Motor neuron (in vitro differentiated cells): ENCODE measurements at places on chromosomes 6 and 20. TPM values are rescaled to one million over a fixed set of nuclear protein-coding genes. Genes with fewer than 3 reads are reported as not detected.

HEY2 gene
- total RNA-seq = 5.7 and 6.7 TPM in 2 replicates

RIPOR2 gene
- total RNA-seq = 7.8 and 8.0 TPM in 2 replicates

FAM50B gene
- total RNA-seq = 7.5 and 8.1 TPM in 2 replicates

CNR1 gene
- 127 and 130 TPM in 2 replicates for total RNA-seq

EFCAB8 gene
- total RNA-seq = 0.05 and 0.14 TPM in 2 replicates

BYSL gene
- total RNA-seq = 9.1 and 9.4 TPM in 2 replicates

SIRPG gene
- total RNA-seq = not detected in 2 replicates

SGK2 gene
- 0.72 and 2.0 TPM in 2 replicates for total RNA-seq

XKR7 gene
- 13.5 and 15.0 TPM in 2 replicates for total RNA-seq

LRRN4 gene
- total RNA-seq = 0.22 and 0.25 TPM in 2 replicates

PI3 gene
- 244 and 312 TPM in 2 replicates for total RNA-seq

CNKSR3 gene
- 2.0 and 2.1 TPM in 2 replicates for total RNA-seq

TUBB2B gene
- total RNA-seq = 724 and 926 TPM in 2 replicates

CFB gene
- 2.5 and 4.6 TPM in 2 replicates for total RNA-seq

TBXT gene
- not detected in 2 replicates for total RNA-seq

BTN1A1 gene
- total RNA-seq = 0.22 and 0.62 TPM in 2 replicates

TNF gene
- total RNA-seq = not detected in 2 replicates

STX11 gene
- 0.13 and 0.18 TPM in 2 replicates for total RNA-seq

EPHA7 gene
- 20.4 and 22.7 TPM in 2 replicates for total RNA-seq

KCNQ2 gene
- 84.4 and 89.2 TPM in 2 replicates for total RNA-seq
